ENCODE measurements at places on chromosomes 7 and 10.

GRCh38 chr7:136698977-136699376 lies 169.5 kb upstream of the CHRM2 start:
- DNase-seq, result no peak

DNA sequence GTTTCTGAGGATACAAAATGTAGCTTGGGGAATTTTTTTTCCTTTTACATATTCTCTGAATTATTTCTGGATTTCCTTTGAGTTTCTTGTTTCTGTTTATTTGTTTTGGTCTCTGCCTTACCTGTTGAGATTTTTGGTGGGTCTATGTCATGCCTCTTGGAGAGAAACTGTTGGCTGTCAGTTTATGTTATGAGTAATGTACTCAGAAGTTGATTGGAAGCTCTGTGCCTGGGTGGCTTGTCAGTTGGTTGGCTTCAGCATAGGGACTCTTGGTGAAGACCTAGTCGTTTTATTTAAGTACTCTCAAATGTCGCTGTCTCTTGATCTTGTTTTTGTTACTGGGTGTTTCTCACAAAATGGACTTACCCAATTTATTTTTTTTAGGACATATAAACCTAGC lies 132.4 kb downstream of the CDK14 start:
- no peak for DNase-seq

GRCh38 chr7:155879592-155879991 lies 67.3 kb upstream of the SHH start:
- no peak for DNase-seq

DNA sequence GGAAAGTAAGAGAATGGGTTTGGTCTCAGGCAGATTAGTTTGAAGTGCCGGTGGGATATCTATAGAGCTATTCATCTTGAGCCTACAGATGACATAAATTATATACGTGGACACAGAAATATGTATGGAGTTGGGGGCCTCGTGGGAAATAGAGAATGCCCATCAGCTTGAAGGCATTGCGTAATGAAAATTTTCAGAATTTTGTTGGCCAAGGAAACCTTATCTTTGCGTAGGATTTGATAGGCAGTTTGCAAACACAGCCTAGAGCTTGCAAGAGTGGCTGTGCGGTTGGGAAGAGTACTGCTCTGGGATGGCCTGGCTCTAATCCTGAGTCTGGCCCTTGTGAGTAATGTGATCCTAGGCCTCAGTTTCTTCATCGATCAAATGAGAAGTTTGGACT lies 32.3 kb downstream of the MCM10 start:
- no peak for DNase-seq

DNA sequence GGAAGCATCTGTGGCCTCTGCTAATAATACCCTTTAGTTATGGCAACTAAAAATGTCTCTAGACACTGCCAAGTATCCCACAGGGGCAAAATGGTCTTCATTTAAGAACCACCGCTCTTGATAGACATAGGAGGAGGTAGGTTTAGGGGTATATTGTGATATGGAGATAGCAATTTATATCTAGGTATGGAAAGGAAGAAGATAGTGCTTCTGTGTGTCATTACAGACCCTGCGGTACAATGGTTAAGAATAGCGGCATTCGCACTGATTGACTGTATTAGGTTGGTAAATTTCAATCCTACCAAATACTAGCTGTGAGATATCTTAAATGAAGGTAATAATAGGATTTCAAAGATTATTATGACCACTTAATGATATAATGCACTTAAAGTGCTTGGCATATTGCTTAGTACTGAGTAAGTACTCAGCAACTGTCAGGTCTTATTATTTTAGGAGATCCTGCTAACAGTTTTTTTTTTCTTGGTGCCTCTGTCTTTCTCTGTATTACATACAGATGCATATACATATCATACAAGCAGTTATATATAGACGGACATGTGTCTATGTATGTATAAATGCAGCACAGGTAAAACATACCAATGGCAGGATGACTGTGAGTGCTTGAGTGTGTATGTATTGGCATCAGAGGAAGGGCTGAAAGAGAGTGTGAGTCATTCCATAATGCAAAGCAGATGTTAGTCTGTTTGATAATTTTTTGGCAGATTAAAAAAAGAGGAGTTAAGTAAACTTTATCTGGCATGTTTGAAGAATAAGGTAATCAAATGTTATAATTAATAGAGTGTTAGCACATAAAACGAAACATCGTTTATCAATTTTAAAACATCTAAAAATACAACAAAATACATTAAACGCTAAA lies 50.0 kb upstream of the ITGB8 start:
- DNase-seq, result no peak

DNA sequence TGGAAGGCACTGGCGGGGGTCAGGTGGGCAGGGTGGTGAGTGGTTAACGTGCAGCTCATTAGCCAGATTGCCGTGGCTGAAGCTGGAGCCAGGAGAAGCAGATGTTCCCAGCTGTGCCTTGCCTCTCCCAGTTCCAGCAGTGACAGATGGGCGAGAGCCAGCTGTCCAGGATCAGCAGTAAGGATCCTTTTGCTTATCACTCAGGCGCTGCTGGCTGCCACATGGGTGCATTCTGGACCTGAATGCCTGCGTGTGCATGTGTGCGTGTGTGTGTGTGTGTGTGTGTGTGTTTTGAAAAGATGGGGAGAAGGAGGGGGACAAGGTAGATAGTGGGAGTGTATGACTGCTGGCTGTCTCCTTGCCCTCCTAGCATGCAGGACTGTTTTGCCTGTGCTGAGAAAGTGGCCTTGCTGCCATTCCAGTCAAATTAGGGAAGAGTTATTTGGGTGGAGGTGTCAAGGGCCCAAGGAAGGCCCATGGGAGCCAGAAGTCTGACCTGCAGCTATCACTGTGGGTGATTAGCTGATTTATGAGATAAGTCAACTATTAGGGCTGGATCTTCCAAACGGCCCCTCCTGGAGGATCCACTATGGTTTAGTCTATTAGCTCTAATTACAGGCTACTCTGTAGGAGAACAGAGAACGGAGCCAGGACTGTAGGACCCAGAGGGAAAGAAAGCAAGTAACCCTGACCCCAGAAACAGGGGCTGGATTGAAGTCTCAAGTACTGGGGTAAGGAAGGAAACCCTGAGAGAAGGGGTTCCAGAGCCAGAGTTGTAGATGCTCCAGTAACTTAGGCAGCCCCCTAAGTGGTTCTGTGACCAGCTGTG lies 3.3 kb downstream of the EPHA1 start:
- no peak for DNase-seq

DNA sequence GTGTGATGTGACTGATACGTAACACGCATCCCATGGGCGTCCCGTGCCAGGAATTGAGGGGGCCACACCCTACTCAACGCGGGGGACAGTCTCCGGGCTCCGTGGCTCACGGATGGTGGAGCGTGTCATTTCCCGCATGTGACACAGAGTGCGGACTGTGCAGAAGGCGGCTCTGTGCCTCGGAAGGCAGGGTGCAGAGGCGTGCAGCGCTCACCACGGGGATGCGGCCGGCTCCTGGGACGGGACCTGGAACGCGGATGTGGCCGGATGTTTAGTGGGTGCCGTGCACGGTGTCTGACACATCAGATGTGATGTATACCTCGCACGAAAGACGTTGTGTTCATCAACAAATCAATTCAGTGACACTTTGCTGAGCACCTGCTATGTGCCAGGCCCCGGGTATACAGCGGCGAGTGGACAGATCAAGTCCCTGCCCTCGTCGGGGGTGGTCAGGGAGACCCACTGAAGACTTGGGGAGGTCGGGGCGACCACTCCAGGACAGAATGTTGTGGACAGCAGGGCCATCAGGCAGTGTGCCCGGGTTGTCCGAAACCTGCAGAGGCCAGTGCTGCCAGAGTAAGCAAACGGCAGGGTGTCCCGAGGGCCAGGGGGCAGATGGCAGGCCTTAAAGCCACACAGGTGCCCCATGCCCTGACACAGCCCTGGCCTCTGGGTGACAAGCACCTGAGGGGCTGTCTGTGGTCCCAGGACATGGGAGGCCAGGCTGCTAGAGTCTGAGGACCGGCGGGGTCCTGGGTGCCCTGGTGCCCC lies 38.1 kb downstream of the MICALL2 start:
- no peak for DNase-seq

DNA sequence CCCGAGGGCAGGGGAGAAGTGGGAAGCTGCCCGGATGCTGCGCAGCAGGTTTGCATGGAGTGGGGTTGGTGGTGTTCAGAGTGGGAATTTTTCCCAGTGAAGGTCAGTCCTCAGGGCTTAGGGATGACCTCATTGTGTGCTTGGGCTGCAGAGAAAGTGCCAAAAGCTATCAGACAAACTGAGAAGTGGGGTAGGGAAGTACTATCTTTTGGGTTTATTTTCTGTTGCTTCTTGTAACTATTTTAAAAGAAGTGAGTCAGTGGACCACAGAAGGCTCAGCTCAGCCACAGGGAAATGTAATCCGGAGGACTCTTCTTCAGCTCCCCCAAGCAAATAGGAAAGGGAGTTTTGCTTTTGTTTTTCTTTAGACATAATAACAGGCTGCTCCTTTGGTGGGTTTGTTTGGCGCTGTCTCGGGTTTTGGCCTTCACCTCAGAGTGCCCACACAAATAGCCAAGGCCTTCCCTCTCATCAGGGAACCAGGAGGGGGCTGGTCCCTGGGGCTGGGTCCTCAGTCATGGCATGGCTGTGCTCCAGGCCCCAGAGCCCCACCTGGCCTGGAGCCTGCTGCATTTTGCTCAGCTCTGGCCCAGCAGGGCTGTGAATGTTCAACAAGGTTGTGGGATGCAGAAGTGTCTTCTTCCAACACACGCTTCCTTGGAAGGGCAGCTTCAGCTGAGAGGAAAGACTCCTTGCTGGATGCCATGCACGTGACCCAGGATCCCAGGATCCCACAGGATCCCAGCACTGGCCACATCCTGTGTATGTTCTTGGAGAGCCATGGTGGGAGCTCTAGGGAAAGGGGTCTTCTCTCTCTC lies 5.4 kb upstream of the FAM170B start:
- no peak for DNase-seq

- DNase-seq, result no peak
Measured at GRCh38 chr7:22604246-22604645, 104.3 kb upstream of the STEAP1B start.

DNA sequence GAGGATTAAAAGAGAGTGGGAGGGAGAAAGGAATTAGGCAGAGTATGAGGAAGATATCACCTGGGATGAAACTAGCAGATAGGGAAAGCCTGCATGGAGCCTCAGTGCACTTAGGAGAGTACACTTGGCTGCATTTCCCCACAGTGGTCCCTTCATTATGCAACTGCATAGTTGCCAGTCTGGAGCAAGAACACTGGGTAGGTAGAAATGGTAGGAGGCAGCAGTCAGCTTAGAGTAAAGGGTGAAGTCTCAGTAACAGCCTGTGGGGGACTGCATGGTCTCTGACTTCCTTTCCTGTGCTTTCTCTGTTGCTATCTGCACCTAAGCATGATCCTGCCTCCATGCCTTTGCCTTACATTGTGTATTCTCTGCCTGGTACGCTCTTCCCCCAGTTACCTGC lies 14.0 kb upstream of the PCGF5 start:
- no peak for DNase-seq

GRCh38 chr7:787332-788240 lies 44.7 kb upstream of the SUN1 start:
- DNase-seq, result no peak

- DNase-seq, result no peak
Measured at GRCh38 chr7:130958846-130959245, 224.8 kb upstream of the KLF14 start.

GRCh38 chr10:103648636-103649532 lies 155.4 kb downstream of the NEURL1 start:
- DNase-seq, result no peak

DNA sequence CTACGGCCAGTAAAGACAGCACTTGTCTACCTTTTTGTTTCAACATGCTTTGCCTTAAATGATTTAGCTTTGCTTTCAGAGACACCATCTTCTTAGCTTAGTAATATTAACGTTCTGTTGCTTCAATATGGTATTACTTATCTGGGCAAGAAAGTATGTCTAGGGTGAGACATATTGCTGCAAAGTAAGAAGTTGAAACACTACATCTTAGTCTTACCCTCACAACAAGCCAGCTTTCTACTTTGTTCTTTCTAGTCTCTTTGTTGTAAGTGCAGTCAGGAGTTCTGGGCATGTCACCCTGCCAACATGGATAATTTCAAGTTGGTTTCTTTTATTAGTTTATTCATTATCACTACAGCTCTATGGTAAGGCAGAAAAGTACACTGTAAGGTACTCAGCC lies 122.7 kb upstream of the DNAJB12 start:
- no peak for DNase-seq

GRCh38 chr10:103833731-103834365 lies 21.5 kb downstream of the SH3PXD2A start:
- no peak for DNase-seq

DNA sequence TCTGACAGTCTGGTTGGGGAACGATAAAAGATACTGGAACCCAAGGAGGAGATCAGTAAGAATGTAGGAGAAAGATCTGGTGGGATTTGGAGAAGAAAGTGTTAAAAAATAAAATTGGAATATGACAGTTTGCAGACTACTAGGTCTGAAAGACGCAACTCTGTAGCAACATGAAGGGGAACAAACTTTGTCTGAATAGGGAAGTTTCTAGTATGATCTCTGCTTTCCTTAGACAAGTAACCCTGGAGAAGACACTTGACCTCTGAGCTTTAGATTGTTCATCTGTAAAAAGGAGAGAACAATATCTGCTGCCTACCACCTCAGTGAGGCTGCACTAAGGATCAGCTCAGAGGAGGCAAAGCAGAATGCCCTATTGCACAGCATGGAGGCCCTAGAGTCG lies 3.0 kb upstream of the PRSS1 start:
- no peak for DNase-seq

DNA sequence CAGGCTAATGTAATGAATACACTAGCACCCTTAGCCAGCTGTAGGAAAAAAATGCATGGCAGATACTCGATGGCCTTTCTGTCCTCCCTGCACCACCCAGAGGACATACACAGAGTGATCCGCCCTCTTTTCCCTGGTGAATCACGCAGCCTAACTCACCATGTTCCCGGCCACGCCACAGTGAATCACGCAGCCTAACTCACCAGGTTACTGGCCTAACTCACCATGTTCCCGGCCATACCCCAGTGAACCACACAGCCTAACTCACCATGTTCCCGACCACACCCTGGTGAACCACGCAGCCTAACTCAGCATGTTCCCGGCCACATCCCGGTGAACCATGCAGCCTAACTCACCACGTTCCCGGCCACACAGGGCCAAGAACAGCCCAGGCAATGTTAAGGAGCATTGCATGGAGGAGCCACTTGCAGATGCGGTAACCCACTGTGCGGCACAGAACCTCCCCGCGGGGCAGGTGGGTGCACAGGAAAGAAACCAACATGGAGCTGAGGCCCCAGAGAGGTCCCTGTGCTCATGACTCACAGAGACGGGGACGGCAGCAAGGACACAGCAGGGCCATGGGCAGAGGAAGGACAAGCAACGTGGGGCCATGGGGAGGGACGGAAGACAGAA lies 508.5 kb downstream of the DNAJB6 start:
- no peak for DNase-seq

- no peak for DNase-seq
Measured at GRCh38 chr10:121303287-121303890, 294.9 kb downstream of the FGFR2 start.

DNA sequence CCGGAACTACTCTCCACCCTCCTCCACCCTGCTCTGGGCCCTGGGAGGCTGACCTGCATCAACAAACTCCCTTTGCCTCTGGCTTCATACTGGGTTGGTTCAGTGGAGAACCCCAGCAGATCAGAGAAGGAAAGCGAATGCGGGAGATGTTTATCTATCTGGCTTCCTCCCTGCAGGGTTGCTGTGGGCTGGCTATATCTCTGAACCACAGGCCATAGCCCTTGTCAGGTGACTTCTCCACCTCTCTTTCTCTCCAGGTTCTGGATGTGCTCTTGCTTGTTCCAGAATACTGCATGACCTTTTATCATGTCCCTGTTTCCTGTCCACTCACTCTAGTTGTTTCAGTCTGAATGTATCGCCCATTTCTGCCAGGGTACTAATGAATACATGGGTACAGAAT lies 51.7 kb upstream of the IFRD1 start:
- no peak for DNase-seq

- no peak for DNase-seq
Measured at GRCh38 chr10:99621454-99622251, 1.4 kb upstream of the SLC25A28 start.
